ENCODE measurements at places on chromosomes 2 and 18.

DNA sequence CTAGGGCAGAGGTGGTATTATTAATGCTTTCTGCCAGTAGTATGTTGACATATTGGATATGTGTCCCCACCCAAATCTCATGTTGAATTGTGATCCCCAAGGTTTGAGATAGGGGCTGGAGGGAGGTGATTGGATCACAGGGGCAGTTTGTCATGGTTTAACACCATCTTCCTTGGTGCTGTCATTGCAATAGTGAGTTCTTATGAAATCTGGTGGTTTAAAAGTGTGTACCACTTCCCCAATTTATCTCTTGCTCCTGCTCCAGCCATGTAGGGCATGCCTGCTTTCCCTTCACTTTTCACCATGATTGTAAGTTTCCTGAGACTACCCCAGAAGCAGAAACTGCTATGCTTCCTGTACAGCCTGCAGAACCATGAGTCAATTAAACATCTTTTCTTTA is 47.1 kb upstream of the THSD7B start:
- no peak for DNase-seq

- no peak for DNase-seq
These were observed 167.5 kb upstream of the SMAD2 start for GRCh38 chr18:48098007-48098406.

DNA sequence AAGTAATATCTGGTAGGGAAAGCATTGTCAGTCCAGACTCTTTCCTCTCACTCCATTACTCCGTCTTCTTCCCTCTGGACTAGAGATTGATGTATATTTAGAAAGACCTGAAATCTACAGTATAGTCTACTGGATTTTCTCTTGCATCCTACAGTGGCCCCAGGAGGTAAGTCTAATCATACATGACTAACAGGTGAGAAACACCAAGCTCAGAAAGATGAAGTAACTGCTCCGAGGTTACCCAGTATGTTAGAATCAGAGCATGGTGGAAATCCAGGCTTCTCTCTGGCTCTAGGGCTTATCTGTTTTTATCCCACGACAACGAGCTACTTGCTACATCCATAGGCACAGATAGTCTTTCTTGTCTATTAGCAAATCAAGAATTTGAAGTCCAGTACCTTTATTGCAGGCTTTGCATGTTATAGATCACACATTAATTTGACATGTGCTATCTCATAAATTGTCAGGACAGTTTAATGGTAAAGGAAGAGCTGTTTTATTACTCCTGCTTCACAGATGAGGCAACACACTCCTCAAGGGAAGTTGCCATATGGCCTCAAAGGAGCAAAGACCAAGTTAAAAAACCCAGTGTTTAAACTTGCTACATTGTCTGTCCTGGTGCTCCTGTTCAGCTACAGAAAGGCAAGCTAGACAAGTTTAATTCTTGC is 484.3 kb downstream of the THSD7B start:
- DNase-seq, result no peak

- DNase-seq, result no peak
These were observed 115.8 kb downstream of the CABLES1 start for GRCh38 chr18:23250893-23251656.

DNA sequence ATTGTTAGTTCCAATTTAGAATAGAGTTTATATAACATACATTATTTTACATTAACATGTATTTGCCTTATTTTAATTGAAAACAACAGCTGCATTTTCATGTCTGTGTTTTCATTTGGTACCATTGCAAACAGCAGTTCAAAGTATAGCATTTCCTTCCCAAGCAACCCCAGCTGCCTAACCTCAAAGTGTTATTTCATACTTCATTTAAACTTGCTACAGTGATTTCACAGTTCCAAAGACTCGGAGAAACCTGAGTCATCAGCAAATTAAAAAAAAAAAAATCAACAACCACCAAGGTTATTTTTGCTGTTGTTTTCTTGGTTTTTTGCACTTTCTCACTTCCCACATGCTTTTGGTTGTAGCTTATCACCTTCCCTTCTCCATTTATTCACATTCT is 236.5 kb upstream of the SPHKAP start:
- DNase-seq, result no peak

DNA sequence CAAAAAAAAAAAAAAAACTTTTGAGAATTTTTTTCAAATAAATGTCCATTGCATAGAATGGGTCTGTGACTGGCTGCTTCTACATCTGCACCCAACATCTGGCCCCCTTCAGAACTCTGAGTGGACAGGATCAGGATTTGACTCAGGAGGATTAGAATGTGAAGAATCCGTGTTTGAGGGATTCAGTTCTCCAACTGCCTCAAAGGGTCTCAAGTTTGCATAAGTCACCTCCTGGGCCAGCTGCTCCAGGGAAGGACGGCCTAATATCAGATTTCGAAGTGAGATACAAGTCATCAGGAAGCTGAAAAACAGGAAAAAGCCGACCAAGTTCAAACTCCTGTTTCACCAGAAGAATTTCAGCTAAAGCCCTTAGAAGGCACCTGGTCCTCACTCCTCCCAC is 10.9 kb downstream of the MAT2A start:
- no peak for DNase-seq

- DNase-seq, result no peak
These were observed 15.6 kb downstream of the HPCAL1 start for GRCh38 chr2:10318345-10318744.

- DNase-seq, result no peak
These were observed 469.4 kb downstream of the DLGAP1 start for GRCh38 chr18:3985664-3986063.

- DNase-seq, result no peak
These were observed 1.0 kb downstream of the ZNF532 start for GRCh38 chr18:58865701-58866065.

DNA sequence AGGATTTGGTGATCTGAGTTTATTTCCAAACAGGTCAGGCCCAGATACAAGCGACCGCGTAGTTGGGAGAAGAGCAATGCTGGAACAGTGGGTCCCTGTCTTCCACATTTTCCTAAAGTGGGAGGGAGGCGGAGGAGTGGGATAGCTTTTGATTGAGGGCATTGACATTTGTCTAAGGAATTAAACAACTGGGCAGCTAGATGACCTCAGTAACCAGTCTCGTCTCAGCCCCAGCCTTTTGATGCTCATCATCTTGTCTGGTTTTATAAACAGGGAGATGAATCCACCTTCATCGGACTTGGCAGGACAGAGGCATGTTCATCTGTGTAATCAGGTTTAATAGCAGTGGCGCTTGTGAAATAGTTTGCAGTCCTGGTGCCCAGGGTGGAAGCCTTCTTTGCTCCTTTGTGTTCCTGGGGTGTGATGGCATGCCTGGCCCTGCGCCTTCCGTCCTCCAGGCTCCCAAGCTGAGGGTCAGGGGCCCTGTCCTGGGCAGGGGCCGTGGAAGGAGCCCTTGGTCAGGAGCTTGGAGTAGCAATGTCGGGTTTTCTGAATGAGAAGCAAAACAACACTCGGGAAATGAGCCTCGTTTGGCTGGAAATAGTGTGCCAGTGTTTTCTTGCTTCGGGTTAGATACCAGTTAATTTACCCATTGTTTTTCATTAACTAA is 193.8 kb downstream of the FAM210A start:
- no peak for DNase-seq

DNA sequence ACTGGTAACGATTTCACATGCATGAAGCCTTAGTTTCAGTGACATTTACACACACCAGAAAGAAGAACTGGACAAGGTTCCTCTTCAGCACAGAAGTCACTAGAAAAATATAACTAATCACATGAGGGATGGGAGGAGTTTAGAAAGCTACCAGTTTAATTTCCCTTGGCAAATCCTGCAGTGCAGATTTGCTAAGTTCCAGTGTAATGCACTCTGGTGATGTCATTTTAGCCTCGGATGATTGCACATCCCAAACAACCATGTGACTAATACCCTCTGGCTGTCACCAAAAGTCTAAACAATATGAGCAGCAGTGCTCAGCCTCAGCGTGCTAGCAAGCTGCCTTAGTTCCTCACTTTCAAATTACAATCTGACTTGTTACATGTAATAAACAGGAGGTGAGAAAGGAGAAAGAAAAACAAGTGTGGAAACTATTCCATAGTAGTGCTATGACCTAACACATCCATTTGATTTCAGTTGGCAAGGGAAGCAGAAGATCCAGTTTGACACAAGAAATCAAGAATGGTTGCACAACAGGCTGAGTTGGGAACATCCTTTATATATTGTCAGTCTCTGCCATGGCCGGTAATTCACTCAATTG is 35.3 kb upstream of the PPP1CB start:
- DNase-seq, result no peak

DNA sequence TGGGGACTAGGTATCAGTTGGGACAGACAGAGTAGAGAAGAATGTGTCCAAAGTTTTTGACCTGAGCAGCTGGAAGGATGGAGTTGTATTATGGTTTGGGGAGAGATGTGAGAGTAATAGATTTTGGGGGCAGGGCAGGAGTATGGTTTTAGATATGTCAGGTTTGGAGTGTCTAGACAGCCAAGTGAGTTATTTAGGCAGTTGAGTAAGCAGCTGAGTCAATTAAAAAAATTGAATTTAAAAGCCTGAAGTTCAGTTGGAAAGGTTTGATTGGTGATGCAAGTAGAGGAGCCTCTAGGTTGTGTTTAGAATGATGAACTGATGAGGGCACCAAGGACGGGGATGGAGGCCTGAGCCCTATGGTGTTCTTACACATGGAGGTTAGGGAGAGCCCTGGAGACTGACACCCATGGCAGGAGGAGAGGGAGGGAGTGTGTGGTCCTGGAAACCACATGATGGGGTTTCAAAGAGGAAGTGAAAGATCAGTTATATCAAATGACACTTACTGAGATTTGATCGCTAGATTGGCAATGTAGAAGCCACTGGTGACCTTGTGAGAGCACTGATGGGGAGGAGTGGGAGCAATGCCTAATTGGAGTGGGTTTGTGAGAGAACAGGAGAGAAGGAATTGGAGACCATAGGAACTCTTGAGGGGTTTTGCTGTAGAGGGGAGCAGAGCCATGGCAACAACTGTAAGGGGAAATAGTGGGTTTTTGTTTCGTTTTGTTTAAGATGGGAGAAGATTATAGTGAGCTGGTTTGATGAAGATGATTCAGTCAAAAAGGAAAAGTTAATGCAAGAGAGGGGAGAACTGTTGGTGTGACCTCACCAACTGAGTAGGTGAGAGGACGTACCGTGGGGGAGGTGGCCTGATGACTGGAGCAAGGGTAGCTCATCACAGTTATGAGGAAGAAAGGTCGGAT is 10.3 kb downstream of the ITGA6 start:
- DNase-seq, result no peak

DNA sequence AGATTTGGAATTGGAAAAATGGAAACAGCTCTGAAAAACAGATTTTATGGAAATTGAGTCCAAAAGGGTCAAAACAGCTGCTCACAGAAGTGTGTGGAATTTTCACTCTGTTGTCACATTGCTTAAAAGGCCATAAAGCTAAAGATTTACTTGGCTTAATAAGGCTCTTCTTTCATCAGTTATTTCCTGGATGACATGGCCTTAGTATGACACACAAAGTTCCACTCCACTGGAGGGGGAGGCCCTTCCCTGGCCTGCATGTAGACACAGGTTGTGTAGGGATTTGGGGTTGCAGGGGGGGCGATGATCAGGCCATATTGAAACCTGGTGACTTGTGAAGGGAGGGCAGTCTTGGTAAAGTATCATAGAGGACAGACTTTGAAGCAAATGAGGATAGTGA is 34.0 kb downstream of the TMEM185B start:
- DNase-seq, result no peak

DNA sequence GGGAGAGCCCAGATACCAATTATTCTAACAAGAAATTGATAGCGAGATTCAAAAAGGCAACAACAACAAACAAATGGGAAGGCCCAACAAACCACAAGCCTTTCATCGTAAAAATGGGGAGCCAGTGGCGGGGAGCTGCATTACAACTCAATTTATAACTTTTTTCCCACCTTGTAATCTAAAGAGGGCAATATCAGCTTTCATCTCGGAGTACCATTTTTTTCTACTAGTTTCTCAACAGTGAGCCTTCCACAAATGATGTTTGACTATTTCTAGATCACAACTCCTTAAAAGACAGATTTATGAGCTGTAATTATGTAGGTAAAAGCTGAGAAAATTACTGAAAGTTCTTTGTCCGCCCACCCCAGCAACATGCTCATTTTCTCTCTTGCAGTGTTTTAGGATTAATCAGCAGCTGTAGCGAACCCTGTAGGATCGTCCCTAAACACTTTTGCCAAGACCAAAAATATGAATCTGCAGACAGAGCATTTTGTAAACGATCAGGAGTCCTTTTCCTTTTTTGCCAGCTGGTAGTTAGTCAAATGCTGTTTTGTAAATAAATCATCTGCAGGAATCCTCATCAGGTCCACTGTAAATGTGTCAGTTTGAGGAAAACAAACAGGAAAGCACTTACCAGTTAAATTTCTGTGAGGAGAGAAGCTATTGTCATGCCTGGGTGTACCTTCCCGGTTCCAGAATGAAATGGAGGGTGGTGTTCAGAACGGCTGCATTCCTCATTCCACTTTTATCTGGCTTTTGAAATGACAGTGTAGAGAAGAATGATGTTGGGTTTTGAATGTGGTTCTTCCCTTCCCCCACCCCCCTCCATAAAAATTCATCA is 53.2 kb downstream of the EEF1B2 start:
- no peak for DNase-seq

GRCh38 chr18:9835825-9836224 is 49.9 kb upstream of the TXNDC2 start:
- DNase-seq, result no peak

GRCh38 chr2:24515335-24515734 is 24.3 kb downstream of the NCOA1 start:
- no peak for DNase-seq

DNA sequence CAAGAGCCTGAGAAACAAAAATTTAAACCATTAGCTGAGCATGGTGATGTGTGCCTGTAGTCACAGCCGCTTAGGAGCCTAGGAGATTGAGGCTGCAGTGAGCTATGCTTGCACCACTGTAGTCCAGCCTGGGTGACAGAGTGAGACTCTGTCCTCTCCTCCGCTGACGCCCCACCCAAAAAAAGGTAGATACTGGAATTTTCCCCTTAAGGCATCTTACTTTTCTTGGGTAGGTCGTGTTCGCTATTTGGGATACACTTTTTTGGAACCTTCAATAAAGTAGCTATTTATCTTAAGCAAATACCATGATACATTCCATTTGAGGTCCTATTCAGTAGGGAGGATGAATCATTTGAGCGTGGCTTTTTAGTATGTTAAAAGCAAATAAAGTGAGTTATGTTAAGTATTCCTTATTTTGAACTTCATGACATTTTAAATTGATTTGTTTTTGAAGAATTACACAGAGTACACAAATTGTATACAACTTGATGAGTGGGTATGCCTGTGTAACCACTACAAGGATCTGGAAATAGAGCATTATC is 38.7 kb downstream of the RALBP1 start:
- DNase-seq, result no peak

GRCh38 chr2:226427538-226428307 is 371.9 kb downstream of the IRS1 start:
- no peak for DNase-seq

GRCh38 chr2:10762651-10763460 is 41.4 kb downstream of the ATP6V1C2 start:
- no peak for DNase-seq

- DNase-seq, result no peak
These were observed 718.1 kb upstream of the ID2 start for GRCh38 chr2:7963787-7964186.

- no peak for DNase-seq
These were observed 2.7 kb downstream of the SLC4A3 start for GRCh38 chr2:219629976-219630695.

Measured in activated gamma-delta T cell (primary cell).